ENCODE measurements at places on chromosomes 4 and X.

DNA sequence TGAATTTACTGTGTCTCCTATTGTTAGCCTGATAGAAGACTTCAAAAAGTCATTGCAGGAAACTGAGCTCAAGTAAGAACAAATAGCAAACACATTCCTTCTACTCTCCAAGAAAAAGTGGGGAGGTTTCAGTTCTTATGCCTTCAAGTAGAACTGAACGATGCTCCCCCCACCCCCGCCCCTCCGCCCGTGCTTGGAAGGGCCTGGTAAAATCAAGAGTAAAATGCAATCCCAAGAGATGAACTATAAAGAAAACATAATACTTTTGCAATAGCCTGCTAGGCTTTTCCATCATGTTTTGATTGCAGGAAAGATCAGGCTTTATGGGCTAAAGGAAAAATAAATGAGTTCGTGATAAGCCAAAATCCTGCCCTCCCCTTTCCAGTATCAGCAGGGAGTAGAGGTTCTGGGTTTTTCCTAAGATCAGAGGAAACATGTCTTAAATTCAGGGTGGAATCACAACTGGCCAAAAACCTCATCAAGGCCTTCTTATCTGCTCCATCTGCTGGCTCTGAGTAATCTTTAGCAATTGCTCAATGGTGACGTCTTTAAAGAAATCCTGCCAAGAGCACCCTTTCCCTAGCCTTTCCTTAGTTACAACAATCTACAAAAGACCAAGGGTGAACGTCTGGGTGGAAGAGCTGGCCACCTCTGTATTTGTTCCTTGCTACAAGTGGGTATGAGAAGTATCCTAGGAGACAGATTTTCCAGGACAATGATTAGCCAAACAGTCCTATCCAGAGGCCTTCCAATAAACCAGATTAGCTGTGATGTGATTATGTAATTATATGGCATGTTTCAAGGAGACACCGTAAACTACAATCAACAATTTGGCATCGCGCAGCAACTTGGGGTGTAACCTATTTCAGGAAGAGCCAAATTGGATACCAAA is 66.3 kb upstream of the FAM9C start:
- peak; percentile 75 for DNase-seq

GRCh38 chrX:56216332-56216731 is 15.8 kb upstream of the KLF8 start:
- no peak for DNase-seq

- peak; percentile 9 for DNase-seq
Measured at GRCh38 chrX:133985164-133985966, at the start of gene GPC3. GPC3 (minus strand) TSS chrX:133985594.

DNA sequence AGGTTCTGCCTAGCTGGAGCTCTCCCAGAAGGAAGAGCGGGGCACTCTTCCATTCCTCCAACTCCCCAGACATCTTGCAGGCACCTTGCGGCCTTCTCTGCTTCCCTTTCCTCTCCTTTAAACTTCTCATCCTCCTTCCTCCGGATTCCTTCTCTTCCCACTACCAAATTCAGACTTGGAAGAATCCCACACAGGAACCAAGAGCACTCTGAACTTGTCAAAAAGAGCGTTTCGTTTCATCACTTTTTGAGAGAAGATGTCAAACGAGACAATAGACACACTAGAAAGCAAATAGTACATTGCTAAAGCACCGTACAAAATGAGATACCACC is 512 bp upstream of the UCP1 start:
- DNase-seq: no peak

DNA sequence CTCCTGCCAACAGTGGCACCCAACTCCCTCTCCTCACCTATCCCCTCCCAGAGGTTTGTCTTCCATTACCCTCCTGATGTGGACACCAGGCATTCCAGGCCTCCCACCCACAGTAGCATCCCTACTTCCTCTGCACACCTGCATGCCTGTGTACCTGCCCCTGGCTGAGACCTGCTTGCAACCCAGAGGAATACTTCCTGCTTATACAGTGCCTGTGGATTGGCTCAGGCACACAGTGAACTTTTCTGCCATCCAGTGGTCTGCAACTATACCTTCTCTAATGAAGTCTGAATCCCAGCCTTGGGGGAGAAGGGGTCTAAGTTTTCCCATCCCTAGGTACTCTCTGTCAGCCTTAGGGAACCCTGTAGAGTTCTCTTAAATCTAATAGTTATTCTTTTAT is 169.9 kb downstream of the IQCM start:
- no peak for DNase-seq

DNA sequence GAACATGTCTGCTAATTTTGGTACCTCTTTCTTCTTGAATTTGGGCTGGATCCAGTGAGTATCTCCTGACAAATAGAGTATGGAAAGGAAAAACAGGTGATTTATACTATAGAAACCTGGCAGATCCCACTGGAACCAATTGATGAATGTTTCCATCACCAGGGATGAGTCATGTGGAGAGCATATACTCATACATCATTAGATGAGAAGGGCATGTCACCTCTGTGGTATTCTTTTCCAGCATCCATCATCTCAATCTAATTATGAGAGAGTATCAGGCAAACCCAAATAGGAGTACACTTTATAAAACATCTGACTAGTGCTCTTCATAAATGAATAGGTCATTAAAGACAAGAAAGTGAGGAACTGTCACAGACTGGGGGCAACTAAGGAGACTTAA is 90.7 kb downstream of the CLDN22 start:
- DNase-seq: no peak

- no peak for DNase-seq
Measured at GRCh38 chr4:37837446-37837845, 11.0 kb downstream of the PGM2 start.

DNA sequence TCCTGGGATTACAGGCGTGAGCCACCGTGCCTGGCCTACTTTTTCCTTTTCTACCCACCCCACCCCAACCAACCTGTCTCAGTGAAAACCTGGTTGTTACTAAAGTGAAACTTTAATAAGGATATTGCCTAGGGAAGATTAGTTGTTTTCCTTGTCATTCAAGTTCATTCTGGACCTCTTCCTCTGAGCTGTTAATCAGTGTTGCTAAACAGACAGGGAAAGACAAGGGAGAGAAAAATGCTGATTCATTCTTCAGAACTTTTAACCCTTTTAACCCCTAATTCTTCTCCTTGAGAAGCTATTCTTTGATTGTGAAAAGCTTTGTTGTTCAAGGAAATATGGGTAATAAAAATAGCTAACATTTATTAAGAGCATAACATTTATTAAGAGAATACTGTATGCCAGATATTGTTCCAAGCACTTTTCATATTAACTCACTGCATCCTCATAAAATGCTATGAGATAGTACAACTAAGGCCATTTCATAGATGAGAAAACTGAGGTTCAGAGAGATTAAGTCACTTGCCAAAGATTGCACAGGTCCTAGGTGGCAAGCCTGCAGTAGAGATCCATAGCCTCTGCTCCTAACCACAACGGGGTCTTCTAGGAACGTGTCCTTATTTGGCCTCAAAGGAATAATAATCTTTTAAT is 34.8 kb downstream of the OSTC start:
- DNase-seq: peak; percentile 30

DNA sequence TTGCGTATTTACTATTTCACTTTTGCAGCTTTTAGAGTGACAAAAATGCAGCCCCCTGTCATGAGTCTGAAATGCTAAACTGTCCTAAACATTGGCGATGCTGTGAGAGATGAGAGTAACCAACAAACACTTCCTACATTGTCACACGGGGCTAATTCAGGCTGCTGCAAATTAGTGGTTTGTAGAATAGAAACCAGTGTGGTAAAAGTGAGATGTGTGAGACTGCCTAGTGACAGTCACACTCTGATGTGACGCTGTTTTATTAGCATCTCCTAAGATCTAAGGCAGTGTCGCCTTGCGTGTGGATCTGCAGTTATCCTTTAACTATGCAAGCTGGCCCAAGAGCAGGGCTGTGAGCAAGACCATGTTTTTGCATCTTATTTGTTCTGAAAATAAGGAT is 800.2 kb upstream of the TENM3 start:
- DNase-seq: no peak
